ENCODE measurements at places on chromosomes 6 and 20.

- no peak for DNase-seq
Observed at GRCh38 chr6:136514591-136514990, 35.6 kb downstream of the MAP7 start.

DNA sequence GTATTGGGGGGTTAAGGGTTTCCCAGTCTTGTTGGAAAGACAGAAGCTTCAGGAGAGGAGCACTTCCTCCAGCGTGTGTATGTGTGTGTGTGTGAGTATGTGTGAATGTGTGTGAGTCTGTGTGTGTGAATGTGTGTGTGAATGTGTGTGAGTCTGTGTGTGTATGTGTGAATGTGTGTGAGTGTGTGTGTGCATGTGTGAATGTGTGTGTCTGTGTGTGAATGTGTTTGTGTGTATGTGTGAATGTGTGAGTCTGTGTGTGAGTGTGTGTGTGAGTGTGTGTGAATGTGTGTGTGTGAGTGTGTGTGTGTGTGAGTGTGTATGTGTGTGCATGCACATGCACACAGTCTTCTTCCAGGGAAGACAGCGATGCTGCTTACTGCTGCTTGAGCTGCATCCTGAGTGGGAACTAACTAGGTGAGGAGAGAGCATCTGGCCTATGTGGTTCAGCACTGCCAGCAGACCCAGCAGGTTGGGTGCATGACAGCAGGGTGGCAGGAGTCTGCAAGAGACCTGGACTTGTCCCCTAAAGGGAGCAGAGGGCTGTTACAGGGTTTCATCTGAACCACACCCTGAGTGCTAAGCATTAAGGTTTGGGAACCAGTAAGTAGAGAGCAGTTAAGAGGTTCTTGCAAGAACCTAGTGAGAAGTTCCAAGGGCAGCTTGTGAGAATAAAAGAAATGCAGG is 22.7 kb upstream of the CCND3 start:
- no peak for DNase-seq

DNA sequence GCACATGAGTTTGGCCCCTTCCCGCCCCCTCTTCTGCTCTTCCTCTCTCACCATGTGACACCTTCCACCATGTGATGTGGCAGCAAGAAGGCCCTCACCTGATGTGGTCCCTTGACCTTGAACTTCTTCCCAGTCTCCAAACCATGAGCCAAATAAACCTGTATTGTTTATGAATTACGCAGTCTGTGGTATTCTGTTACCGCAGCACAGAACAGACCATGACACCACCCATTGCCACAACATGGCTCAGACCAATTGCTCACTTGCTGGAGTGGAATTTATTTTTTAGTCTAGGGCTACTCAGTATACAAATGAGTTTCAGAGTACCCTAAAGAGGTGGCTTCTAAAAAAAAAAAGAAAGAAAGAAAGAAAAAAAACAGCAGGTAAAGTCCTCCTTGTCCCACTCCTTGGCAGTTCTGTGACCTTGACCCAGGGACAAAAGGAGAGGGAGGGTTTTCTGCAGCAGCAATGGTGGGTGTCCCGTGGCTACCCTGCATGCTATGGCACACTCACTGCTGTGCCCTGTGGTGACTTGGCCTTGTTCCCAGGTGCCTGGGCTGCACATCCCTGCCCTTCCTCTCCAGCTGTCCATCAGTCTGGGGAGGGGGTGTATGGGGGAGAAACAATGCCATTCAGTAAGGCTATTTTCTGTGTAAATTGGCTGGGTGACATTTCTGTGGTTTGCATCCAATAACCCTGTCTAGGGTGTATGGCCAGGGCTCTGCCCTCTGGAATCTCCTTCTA is 5.4 kb upstream of the VSX1 start:
- DNase-seq = peak; percentile 29

- DNase-seq = no peak
Observed at GRCh38 chr20:15842872-15843271, 730.4 kb downstream of the KIF16B start.

GRCh38 chr20:44271915-44272663 is 25.0 kb downstream of the GDAP1L1 start:
- no peak for DNase-seq

DNA sequence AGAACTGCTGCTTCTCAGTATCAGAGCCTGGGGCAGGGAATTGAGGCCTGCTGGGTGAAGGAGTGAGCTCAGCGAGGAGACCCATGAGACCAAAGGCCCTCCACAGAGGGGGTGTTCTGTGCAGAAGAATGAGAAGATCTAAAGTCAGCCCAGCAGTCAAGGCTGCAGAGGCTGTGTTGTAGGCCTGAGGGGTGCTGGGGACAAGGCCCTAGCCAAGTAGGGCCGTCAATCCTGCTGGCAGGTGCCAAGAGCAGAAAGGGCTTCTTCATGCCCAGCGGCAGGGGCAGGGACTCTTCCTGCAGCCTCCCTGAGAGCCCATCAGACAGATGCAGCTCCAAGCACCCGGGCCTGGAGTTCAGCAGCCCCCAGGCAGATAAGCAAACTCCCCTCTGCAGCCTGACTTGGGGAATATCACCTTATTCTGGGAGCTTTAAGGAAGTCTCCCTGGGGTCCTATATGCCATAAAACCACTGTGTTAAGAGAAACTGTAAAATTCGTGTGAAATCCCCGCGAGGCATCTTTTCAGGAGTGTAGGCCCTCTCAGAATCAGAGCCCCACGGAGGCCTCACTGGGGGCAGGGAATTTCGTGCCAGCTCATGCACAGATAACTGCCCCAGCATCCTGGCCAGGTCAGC is 9.0 kb downstream of the CCDC167 start:
- no peak for DNase-seq
